ENCODE measurements at places on chromosomes 1 and 21. TPM values are rescaled to one million over a fixed set of nuclear protein-coding genes. Genes with fewer than 3 reads are reported as not detected.

AKT3 gene
- 5.7 TPM for total RNA-seq

BARHL2 gene
- total RNA-seq: not detected

SPATC1L gene
- total RNA-seq: 8.9 TPM

MNDA gene
- total RNA-seq: not detected

TTC34 gene
- total RNA-seq: 0.07 TPM

GBP5 gene
- total RNA-seq: not detected

CD2 gene
- total RNA-seq: not detected

NTRK1 gene
- total RNA-seq: not detected

THEMIS2 gene
- 2.1 TPM for total RNA-seq

HES5 gene
- total RNA-seq: 0.85 TPM

WLS gene
- total RNA-seq: 71.0 TPM

DNA sequence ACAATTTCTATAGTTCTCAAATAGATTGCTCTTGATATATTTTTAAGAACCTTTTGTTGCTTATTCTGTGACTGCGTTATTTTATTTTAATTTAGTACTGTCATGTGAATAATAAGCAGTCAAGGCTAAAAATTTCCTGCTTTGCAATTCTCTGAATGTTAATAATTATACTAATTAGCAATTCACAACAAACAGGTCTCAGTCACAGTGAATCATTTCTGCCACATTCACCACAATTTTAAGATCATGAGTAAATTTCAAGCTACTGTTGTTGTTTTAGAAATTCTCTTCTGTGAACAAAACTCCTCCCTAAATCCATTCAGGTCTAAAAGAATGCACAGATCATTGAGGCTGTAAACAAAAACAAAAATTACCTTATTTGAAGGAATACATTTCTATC is 339.6 kb upstream of the DPYD start:
- DNase-seq: no peak

GRCh38 chr1:113769601-113769970 is 10.3 kb upstream of the PHTF1 start:
- no peak for DNase-seq

- no peak for DNase-seq
Measured at GRCh38 chr1:204645251-204645650, 40.3 kb downstream of the LRRN2 start.

GRCh38 chr1:189851806-189852367 is 625.8 kb downstream of the BRINP3 start:
- no peak for DNase-seq

GRCh38 chr1:7868070-7868780 is 15.4 kb upstream of the UTS2 start:
- DNase-seq: no peak

DNA sequence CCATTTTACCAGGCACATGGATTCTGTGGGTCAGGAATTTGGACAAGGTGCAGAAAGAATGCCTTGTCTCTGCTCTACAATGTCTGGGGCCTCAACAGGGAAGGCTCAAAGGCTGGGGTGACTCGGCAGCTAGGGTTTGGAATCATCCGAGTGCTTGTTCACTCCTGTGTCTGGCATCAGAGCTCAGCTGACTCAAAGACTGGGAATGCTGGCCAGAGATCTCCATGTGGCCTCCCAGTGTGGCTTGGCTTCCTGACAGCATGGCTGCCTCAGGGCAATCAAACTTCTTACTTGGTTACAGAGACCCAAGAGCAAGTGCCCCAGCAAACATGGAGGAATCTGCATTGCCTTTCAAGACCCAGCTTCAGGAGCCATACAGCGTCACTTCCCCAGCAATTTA is 110.5 kb downstream of the TOMM20 start:
- peak; percentile 97 for DNase-seq

- no peak for DNase-seq
Measured at GRCh38 chr1:75472971-75473603, 137.8 kb downstream of the SLC44A5 start.

GRCh38 chr1:78279051-78279450 is 211.7 kb upstream of the PTGFR start:
- DNase-seq: peak; percentile 70

GRCh38 chr1:190759807-190760206 is 282.1 kb upstream of the BRINP3 start:
- no peak for DNase-seq

DNA sequence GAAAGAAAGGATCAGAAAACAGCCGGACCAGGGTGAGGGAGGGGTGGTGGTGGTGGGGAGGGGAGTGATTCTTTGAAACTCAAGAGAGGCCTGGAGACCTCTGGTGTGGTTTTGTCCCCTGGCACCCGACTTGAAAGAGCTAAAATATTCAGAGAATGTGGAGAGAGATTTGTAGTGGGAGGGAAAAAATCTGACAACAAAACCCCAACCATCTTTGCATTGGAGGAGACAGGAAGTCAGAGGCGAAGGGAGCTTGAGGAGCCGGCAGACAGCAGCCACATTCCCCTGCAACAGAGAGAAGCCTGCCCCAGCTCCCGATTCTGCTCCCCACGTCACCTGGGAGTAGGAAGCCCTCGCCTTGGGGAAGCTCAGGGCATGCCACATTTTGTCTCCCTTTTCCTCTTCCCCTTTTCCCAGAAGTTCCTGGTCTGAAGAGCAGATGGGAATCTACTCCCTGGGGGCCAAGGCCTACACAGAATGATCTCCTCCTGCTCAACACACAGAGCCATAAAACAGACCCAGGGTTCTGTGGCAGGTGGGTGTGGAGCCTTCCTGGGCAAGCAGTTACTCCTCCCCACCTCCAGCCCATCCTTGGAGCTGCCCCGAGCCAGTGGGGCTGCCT is 84.9 kb downstream of the ITPKB start:
- no peak for DNase-seq

- DNase-seq: no peak
Measured at GRCh38 chr1:56948403-56949023, 17.3 kb downstream of the C8B start.

GRCh38 chr1:25895365-25895990 is 10.7 kb downstream of the STMN1 start:
- no peak for DNase-seq

DNA sequence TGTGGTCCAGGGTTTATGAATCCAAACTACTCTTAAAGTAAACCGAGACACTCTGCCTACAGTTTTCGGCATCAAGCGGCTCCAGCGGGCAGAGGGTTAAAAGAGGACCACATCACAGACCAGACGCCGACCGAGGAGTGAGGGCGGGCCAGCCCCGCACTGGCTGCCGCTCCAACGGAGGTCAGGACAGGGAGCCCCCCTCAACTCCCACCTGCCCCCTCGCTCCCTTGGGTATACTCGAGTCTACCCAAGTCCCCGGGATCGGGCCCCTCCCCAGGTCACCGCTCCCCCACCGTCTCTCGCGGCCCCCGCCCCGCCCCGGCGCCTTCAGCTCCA is 312 bp downstream of the ARNT start:
- peak; percentile 6 for DNase-seq

- no peak for DNase-seq
Measured at GRCh38 chr1:65258106-65258505, 51.2 kb upstream of the DNAJC6 start.

- no peak for DNase-seq
Measured at GRCh38 chr1:72278461-72278860, 3.9 kb downstream of the NEGR1 start.

DNA sequence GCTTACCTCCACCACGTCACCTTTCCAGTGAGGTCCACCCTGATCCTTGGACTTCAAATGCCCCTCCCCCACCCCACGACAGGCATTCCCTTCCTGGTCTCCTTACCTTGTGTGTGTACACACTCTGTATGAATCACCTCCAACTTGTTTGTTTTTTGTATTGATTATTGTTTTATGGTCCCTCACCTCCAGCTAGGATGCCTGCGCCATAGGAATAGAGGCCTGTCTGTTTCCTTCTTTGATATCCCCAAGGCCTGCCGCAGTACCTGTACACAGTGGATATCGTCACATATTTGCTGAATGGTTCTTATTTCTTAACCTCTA is 219.6 kb upstream of the POU3F1 start:
- no peak for DNase-seq

DNA sequence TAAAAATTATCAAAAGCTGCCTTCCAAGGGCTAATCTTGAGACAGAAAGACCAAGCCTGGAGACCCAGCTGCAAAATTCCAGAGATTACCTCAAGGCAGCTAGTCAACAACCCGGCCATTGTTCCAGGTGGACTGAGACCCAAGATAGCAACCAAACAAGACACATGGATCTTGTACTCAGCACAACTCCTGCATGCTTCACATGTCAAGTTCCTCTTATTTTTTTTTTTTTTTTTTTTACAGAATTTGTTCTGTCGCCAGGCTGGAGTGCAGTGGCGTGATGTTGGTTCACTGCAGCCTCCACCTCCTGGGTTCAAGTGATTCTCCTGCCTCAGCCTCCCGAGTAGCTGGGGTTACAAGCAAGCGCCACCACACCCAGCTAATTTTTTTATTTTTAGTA is 40.1 kb downstream of the CD2 start:
- DNase-seq: no peak
